ENCODE measurements at places on chromosomes 7 and 10. TPM values are rescaled to one million over a fixed set of nuclear protein-coding genes. Genes with fewer than 3 reads are reported as not detected.

Gene CUEDC2
- total RNA-seq = 73.2 TPM

Gene TACC2
- 83.1 TPM for total RNA-seq

Gene ABCB1
- 0.29 TPM for total RNA-seq

Gene OR6V1
- total RNA-seq = not detected

Gene ANKRD61
- total RNA-seq = 0.75 TPM

Gene TMEM196
- total RNA-seq = not detected

Gene OR2A5
- not detected for total RNA-seq

Gene FAM180A
- total RNA-seq = not detected

Gene CPA2
- total RNA-seq = 0.09 TPM

Gene PILRA
- total RNA-seq = 3.8 TPM

Gene GPR26
- not detected for total RNA-seq

Gene GBX1
- total RNA-seq = not detected

Measured in A549 treated with CORT108297 at 1 μM for 4 hours (cell line).